ENCODE measurements at places on chromosomes 5 and 9.

DNA sequence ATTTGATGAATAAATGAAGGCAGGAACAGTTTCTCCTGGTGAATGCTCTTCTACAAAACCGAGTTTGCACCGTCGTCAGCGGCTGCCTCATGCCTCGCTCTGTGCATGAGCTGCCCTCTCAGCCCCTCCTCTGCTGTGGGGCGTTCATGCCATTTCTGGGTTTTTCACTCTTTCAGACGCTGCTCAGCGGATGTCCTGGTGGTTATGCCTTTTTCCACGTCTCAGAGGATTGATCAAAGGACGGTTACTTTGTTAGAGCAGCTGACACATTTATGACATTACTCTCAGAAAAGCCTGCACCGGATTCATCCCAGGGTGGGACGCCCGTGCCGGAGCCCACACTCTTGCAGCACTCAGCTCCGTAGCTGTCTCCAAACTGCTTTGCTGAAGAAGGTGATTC, 195.9 kb upstream of the PPP1R26 start:
- DNase-seq, result no peak

DNA sequence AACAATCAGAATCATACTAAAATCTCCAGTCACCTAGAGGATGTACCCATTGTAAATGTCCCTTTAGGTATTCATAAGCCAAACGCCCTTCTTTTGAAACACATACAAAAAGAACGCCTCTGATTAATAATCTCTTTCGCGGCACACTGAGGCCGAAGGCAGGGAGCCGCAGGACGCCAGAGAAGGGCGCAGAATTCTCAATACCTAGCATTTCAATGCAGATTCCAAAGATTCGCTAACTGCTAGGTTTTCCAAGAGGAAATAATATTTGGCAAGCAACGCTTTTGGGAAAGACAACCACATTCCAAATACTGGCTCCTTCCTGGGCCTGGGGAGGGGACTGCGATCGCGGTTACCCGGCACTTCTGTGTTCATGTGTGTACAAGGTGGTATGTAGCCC, 203.3 kb downstream of the MEF2C start:
- DNase-seq, result no peak

GRCh38 chr5:148937830-148938521, 111.6 kb downstream of the ADRB2 start:
- no peak for DNase-seq

DNA sequence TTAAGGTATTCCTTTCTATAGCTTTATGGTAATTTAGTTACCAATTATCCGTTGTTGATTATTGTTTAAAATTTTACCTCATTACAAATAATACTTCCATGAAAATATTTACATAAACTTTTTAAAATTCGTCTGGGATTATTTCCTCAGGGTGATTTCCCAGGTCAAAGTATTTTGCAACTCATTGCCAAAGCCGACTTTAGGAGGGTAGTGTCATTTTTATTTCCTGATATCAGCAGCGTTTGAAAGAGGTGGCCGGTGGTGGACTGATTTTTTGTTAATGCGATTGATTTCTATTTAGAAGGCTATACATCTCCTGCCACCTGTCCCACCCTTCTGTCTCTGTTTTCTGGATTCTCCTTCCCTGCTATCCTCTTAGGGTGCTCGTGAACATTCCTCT, 4.3 kb downstream of the ADAMTS16 start:
- no peak for DNase-seq

DNA sequence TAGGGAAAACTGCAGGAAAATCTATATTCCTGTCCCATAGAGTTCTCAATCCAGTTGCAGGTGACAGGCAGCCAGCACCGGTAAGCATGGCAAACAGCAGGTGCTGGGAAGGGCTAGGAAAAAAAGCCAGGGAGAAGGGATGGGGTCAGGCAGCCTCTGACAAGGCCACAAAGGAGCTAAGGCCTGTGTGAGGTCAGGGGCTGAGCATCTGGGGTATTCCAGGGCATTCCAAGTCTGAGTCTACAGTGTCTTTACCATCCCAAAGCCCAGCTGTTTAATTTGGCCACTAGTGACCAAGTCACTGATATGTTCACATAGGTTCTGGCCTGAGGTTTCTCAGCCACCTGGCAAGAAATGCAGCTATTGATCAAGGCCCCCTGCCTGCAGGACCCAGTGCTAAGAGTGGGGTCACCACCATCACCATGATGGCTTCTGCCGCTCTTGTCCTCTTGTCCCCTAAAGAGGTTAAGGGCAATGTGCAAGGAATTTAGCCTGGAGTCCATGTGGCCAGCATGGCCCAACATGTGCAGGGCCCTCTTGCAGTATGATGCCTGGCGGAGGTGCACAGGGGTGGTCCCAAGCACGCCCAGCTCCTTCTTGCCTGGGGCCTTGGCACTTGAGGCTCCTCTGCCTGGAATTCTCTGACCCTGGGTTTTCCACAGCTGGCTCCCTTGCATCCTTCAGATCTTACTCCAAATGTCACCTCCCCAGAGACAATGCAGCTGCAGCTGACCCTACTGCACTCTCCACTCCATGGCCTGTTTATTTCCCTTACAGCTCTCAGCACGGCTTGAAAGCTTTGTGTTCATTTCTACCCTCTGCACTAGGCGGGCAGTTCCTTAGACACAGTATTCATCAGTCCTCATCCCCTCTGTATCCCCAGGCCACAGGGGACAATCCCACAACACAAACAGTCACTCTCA, 213.1 kb downstream of the MSX2 start:
- DNase-seq, result no peak

DNA sequence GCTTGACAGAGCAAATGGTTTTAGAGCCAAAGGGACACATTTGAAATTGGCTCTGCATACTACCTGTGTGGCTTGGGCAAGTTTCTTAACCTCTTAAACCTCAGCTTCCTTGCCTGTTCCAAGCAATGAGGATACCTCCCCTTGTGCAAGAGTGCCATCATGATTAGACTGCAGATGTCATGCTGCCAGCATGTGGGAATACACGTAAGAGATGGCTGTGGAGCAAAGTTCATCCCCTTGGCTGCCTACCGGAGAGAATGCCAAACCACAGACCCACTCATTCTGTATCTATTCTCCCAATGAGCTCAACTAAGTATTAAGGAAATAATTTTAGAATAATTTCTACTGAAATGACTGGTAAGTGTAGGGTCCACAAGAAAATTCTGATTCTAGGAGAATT, 101.3 kb downstream of the WDR41 start:
- no peak for DNase-seq

GRCh38 chr5:111072949-111073682, 1.6 kb downstream of the TSLP start:
- no peak for DNase-seq

- DNase-seq, result no peak
These were observed 102.4 kb downstream of the AK8 start for GRCh38 chr9:132775720-132776119.

DNA sequence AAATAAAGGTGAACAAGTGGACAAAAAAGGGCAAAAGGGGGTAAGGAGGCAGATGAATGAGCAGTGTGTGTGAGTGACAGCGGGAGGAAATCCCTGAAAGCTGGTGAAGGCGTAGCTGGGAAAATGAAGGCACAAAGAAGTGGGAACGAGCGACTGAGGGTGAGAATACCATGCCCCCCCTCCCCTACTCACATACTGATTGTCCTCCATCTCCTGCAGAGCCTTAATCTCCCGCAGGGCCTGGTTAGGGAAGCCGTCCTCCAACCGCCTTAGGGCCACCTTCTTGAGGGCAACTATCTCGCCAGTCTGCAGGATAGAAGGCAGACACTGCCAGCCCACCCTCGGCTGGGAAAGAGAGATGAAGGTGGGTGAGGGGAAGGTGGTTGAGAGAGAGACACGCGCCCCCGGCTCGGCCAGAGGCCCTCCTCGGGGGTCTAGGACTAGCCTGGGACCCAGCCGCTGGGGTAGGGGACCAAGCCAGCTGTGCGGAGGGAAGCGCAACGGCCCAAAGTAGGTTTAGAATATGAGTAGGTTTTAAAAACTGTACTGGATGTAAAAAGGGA, 522 bp downstream of the CDK20 start:
- no peak for DNase-seq

DNA sequence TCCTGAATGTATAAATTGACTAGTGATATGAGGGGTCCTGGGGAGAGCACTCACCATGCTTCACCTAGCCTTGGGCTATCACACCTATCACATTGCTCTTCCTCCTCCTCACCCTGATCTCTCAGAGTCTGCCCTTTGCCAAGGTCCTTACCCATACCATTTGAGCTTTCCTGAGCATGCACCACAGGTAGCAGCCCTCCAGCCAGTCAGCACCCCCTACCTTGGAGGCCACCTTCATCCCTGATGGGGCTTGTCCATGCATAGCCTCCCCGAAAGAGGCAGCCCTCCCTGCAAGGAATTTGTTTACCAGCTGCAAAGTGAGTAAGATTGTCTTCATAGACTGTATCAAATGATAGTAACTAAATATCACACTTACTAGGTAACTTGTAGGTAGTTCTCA, 83.1 kb downstream of the ALDH7A1 start:
- no peak for DNase-seq

- DNase-seq, result no peak
These were observed 44.1 kb downstream of the UGCG start for GRCh38 chr9:111940697-111941096.

GRCh38 chr5:124494540-124495116, 251.8 kb downstream of the ZNF608 start:
- no peak for DNase-seq

GRCh38 chr9:1058826-1059487, 8.8 kb downstream of the DMRT2 start:
- no peak for DNase-seq

DNA sequence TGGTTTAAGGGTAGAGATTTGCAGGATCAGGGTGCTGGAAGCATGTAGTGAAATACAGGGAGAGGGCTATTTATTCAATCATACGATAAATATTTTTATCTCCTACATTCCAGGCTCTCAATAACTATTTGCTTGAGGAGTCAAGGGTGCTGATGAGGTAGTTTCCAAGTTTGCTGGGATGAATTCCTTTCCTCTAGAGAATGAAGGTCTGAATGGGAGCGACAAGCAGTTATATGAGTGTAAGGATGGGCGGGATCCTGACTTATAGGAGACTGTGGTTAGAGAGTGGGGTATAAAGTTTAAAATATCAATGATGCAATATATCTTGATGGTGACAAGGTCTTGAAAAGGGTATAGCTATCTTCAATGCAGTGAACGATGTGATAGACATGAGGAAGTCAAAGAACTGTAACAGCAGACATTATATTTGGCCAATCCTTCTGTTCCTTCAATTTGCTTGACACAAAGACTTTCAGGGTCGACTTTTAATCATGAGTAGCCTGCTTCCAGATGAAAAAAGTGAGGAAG, 201.1 kb upstream of the HAPLN1 start:
- DNase-seq, result no peak

GRCh38 chr5:105817416-105817815, 1853.3 kb downstream of the EFNA5 start:
- no peak for DNase-seq

DNA sequence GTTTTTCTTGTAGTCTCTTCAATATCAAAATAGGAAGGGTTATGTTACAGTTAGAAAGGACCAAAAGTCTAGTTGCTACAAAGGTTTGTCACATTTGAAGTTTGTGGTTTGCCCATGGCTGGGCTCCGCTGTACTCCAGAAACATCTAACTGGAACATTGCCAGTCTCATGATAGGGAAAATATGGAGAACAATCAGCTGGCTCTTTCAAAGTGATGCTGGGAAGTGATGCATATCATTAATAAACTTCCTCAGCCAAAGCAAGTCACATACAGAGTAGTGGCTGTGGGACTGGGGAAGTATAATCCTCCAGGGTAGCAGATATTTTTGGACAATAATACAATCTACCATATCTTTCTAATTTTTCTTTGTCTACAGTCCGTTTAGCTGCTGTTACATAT, 8.8 kb downstream of the BTF3 start:
- DNase-seq, result no peak

DNA sequence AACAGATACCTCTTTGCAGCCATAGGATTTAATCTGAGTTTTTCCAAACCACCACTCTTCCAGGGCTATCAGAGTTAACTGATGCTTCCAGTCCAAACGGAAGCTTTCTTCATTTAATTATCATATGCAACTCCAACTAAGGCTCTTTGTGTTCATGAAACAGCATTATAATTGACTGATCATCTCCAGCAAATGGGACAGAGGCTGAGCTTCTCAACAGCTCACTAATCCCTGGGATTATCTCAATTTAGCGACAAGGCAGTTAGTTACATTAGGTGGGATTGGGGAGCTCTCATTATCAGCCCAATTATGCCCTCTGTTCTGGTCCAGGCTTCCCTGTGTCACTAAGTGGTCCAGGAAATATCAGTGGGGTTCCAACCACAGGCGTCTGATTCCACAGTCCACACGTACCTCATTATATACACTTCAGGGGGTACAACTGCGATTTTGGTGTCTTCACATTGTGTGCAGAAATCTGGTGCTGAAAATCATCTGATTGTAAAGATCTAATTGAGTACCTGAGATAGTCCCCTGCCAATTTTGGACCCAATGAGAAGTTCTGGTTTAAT, 313.5 kb upstream of the PANK3 start:
- DNase-seq, result no peak

DNA sequence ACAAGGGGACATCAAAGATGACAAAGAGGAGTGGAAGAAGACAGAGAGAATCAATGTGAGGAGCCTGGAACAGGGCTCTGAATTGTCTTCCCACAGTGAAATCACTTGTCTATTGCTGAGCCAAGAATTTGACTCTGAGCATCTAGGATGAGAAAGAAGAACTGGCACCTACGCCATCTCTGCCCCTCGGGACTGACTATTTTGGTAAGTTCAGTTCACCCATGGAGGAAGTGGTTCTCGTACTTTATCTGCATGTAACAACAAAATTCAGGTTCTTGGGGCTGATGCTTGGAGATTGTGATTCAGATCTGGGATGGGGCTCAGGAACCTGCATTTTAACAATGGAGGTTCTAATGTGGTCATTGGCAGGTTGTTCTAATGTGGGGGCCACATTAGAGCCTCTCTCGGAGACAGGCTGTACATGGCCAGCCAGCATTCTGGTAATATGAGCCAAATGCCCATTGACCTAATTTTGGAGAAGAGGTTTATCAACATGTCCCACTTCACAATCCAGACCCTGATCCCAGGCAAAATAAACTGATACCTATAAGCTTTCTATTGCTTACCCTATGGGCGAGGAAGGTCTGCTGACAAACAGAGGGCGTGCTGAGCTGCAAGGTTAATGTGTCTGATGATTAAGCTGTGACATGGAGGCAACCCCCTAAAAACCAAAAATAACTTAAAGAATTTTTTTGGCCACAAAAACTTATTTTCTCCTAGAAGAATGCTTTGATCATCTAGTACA, 2.7 kb upstream of the IL12B start:
- no peak for DNase-seq

GRCh38 chr5:151351671-151352070, 4.3 kb upstream of the SLC36A2 start:
- no peak for DNase-seq

Data from iPS DF 6.9 (cell line).